Breast epithelium (tissue), 4 donors: ENCODE measurements at places on chromosomes 13 and 19. TPM values are rescaled to one million over a fixed set of nuclear protein-coding genes. Genes with fewer than 3 reads are reported as not detected.

- no peak overlapping the region for H3K27ac ChIP-seq
- no peaks in the 10 kb centered on the region for H3K4me1 ChIP-seq
- H3K27me3 ChIP-seq = no peaks in the 10 kb centered on the region
- H3K4me3 ChIP-seq = no peak overlapping the region
- DNase-seq = no peak
Observed at GRCh38 chr13:30148786-30149185, 158.6 kb downstream of the KATNAL1 start.

DNA sequence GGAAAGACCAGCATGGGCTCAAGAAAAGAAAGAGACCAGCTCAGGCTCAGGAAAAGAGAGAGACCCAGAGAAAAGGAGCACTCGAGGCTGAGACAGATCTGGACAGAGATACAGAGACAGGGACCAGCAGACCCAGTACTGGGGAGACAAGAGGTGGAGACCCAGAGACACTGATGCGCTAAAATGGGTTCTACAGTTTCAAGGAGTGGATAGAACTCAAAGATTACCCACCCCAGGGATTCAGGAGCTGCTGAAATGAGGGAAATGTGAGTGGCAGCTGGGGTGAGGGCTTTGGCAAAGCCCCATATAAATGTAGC, 609 bp upstream of the ZSCAN18 start:
- H3K36me3 ChIP-seq = peaks cover 4% of the 10 kb centered on the region
- peak overlapping the region; percentile 95 for H3K27ac ChIP-seq
- no peaks in the 10 kb centered on the region for H3K4me1 ChIP-seq

The ZNF792 gene
- 11.6 TPM for total RNA-seq

- no peaks in the 10 kb centered on the region for H3K27me3 ChIP-seq
- no peak for DNase-seq
- peaks cover under 1% of the 10 kb centered on the region for H3K4me1 ChIP-seq
Observed at GRCh38 chr19:58392945-58393724, 2.3 kb upstream of the RNF225 start.

GRCh38 chr13:110239280-110240125, 67.5 kb downstream of the COL4A1 start:
- no peaks in the 10 kb centered on the region for H3K4me1 ChIP-seq
- H3K36me3 ChIP-seq = no peaks in the 10 kb centered on the region
- H3K27me3 ChIP-seq = no peaks in the 10 kb centered on the region
- no peak for DNase-seq
- H3K27ac ChIP-seq = no peak overlapping the region
